ENCODE measurements at places on chromosomes 1 and 21.

GRCh38 chr1:41598325-41598724, 113.8 kb upstream of the EDN2 start:
- DNase-seq = no peak

DNA sequence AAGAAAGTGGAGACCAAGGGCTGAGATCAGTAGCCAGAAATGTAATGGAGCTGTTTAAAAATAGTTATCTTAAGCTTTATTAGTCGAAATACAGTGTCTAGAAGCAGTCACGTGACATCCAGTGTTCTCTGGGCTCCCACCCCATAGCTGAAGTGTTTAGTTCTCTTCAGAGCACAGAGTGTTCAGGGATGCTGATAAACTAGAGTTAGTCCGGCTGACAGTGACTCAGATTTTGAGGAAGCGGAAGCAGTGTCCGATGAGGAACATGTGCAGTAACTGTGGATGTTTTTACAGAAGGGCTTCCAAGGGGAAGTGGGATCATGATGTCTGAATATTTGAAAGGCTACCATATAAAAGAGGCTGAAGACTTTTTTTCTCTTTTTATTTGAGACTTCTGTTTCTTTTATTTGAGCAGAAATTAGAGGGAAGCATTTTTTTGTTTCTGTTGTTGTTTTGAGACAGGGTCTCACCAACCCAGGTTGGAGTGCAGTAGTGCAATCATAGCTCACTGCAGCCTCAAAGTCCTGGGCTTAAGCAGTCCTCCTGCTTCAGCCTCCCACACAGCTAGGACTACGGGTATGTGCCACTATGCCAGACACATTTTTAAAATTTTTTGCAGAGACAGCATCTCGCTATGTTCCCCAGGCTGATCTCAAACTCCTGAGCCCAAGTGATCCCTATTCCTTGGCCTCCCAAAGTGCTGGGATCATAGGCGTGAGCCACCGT, 124.2 kb downstream of the GALNT2 start:
- DNase-seq = no peak

GRCh38 chr1:183593356-183593755, 3.1 kb upstream of the NCF2 start:
- no peak for DNase-seq

- DNase-seq = no peak
Measured at GRCh38 chr1:159843459-159843858, 16.8 kb downstream of the SLAMF8 start.

DNA sequence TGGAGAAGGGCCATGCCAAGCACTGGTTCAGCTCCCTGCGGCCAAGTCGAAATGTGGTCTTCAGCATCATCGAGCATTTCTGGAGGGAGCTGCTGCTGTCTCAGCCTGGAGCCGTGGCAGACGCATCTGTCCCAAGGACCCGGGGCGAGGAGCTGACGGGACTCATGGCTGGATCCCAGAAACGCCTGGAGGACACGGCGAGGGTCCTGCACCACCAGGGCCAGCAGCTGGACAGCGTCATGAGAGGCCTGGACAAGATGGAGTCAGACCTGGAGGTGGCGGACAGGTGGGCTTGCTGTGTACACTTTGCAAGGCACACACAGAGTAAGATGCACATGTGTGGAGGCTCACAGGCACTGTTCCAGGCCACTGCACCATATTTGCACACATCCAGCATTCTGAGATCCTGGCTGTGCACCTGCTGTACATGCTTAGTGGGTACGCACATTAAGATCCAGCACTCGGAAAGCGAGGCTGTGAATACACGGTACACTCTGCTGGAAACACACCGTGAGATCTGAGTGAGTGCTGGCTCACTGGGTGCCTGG, 12.8 kb downstream of the SNAP47 start:
- DNase-seq = no peak

DNA sequence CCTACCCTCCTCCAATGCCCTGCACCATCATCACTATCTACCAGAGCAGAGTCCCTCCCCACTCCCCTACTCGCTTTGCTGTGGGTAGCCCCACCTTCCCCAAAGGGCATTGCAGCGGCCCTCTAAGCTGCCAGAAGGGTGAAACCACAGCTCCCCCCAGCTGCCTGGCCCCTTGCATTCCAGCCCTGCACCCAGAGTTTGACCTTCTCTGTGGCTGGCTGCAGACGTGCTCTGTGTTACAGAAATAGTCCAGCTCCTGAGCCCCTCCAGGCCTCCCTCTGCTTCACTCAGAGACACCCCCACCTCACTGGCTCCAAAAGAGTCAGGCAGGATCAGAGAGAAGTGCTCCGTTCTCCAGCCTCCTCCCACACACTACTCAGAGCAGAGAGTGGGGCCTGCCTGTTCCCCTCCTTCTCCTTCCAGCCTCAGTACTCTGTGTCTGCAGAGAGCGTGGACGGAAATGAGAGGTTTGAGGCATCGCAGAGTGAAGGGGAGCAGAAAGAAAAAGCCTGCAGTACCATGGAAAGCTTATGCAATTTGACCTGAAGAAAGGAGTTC, 63.2 kb downstream of the PLEKHA6 start:
- no peak for DNase-seq

- no peak for DNase-seq
Measured at GRCh38 chr1:217009376-217009775, 286.1 kb upstream of the ESRRG start.

DNA sequence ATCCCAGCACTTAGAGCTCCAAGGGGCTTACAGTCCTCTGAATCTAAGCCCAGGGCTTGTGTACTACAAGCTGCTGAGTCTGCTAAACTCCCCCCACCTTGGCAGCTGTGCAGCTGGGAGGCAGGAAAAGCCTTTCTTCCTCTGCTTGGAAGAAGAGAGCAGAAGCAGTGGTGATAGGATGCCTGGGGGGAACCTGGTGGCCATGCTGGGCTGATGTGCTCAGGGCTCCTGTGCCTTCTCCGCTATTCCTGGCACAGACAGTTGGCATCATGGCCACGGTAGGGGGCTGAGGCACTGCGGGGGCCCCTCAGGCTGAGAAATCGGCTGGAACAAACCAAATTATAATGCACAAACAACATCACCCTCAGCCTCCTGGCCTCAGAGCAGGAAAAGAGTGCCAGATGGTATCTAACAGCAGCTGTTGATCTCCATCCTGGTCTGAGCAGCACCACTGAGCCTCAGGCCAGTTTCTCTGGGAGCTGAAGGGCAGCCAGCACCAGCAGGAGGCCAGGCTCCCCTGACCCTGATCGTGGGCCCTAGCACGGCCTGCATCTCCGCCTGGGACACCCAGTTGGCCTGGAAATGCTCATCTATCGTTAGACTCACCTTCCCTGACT, 35.8 kb downstream of the ECE1 start:
- no peak for DNase-seq
